ENCODE measurements at places on chromosomes 16 and 17. TPM values are rescaled to one million over a fixed set of nuclear protein-coding genes. Genes with fewer than 3 reads are reported as not detected.

The LITAFD gene
- total RNA-seq, result not detected

DNA sequence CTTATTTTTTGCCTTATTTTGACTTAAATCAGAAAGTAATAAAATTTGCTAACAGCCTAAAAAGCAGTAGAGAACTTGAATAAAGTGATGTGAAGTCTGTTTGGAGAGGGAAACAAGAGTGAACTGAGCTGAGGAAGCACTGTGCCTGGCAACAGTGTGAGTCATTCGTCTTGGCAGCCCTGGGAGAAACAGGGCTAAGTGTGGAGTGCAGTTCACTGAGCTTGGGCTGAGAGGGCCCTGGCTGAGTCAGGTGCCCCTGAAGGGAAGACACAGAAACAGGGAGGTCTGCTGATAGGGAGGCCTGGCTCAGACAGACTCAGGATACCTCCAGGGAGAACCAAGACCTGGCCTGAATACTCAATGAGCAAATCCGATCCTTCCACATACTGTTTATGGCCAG, 132.1 kb downstream of the HS3ST4 start:
- no peak for DNase-seq

GRCh38 chr16:12258861-12259645, 282.5 kb downstream of the SNX29 start:
- DNase-seq, result no peak

- DNase-seq, result no peak
Measured at GRCh38 chr17:27810211-27810901, 10.0 kb upstream of the NOS2 start.

- no peak for DNase-seq
Measured at GRCh38 chr16:845351-845745, 44.8 kb upstream of the GNG13 start.

The PLD6 gene
- 15.3 TPM for total RNA-seq

The NT5M gene
- total RNA-seq, result 5.8 TPM
